ENCODE measurements at places on chromosomes 3 and 15.

DNA sequence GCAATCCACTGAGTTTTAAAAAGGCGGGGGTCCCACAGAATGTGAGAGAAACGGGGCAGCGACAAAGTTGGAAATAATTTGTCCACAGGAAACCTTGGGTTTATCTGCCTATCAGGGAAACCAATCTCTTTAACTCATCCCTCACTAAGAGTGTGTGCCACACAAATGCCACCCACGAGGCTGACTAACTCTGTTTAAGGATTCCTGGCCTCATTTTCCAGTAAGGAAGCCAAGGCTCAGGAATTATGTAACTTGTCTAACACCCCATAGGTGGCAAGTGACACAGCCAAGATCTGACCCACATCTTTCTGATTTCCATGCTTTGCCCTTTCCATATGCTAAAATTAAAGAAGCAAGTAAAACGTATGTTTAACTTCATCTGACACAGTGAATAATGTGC lies 263.2 kb downstream of the CNTN3 start:
- no peak for DNase-seq

- no peak for DNase-seq
These were observed 612.8 kb downstream of the MAGI1 start for GRCh38 chr3:65425880-65426279.

GRCh38 chr3:152574461-152575079 lies 260.4 kb upstream of the P2RY1 start:
- peak; percentile 25 for DNase-seq

DNA sequence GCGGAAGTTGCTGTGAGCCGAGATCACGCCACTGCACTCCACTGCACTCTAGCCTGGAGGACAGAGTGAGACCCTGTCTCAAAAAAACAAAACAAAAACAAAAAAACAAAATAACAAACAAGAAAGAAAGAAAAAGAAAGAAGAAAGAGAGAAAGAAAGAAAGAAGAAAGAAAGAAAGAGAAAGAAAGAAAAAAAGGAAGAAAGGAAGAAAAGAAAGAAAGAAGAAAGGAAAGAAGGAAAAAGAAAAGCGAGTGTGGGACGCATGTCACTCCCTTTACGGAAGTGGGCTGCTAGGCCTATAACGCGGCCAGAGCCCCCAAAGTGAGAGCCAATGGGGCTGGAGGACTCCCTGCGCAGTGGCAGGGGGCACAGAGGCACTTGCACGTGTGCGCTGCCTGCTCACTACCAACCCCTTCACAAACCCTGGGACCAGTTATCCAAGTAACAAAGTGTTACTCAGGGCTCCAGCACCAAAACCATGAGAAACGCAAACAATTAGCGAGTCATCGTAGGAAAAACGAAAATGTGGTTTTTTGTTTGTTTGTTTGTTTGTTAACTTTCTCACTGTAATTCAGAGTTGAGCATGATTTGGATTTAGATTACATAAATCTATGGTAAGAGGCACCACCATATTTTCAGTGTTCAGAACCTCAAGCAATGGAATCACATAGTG lies 40.8 kb upstream of the ATP1B3 start:
- no peak for DNase-seq

- DNase-seq, result no peak
These were observed 182.9 kb downstream of the AKAP13 start for GRCh38 chr15:85563328-85563727.

DNA sequence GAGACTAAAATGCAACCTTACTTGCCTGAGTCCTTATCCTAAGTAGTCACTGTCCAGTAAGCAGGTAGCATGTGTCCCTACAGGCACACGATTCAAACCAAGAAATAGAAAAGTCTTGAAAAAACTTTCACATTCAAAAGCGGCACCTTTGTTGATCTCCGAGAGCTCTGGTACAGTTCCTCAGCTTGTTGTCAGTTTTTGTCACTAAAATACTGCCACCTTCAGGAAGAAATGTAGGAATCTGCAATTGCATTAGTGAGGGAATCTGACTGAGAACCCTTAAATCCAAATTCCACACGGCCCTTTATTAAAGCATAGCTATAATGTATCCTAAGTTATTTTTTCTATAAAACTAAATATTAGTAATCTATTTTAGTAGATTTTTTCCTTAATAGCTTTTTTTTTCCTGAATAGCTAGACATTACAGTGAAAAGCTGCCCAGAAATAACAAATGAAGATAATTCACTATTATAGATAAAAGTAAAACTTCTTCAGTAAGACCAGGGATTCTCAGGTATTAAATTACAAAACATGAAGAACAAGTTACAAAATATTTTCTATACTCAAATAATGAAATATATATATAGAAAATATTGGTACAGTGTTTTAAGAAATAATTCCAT lies 44.0 kb downstream of the CCDC54 start:
- no peak for DNase-seq

- DNase-seq, result peak; percentile 19
These were observed 848 bp downstream of the NCEH1 start for GRCh38 chr3:172709774-172710663.

- DNase-seq, result no peak
These were observed 1.6 kb upstream of the MESP2 start for GRCh38 chr15:89774492-89774891.

- peak; percentile 57 for DNase-seq
These were observed 401.8 kb downstream of the SHQ1 start for GRCh38 chr3:72446218-72447058.

DNA sequence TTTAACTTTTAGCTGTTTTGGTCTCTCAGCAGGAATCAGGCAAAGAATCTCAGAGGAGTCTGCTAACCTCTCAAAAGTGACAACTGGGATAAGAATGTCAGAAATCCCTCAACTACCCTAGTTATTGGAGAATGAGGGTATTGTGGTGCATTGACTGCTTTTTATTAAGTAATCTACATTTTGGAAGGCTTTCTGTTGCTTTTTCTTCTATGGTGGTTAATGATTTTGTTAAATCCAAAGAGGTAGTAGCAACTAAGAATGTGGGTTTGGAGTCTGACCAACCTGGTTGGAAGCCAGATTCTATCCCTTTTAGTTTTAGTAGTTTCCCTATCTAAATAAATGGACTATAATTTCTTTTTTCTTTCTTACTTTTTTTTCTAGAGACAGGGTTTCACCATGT lies 94.7 kb upstream of the RNF7 start:
- DNase-seq, result no peak

GRCh38 chr3:18389108-18389733 lies 35.9 kb downstream of the SATB1 start:
- DNase-seq, result no peak

- DNase-seq, result no peak
These were observed 365.6 kb downstream of the MAGI1 start for GRCh38 chr3:65672871-65673815.

DNA sequence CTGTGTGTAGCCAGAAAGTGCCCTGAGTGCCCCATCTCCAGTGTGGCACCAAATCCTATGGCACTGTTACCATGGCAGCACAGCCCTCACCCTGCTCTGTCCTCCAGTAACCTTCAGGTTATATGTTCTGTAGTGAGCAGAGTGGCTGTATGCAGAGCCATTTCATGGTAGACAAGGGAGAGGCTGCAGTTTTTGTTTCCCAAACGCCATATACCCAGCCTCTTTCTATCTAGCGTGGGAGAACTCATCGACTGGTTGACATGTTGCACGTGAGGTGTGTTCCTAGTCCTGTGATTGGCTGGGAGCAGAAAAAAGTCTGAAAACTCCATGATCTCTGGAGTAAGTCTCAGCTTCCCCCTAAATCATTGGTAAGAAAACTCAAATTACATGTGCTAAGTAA lies 2.0 kb downstream of the SIDT1 start:
- no peak for DNase-seq

GRCh38 chr3:104610730-104611652 lies 755.7 kb upstream of the ALCAM start:
- DNase-seq, result no peak

DNA sequence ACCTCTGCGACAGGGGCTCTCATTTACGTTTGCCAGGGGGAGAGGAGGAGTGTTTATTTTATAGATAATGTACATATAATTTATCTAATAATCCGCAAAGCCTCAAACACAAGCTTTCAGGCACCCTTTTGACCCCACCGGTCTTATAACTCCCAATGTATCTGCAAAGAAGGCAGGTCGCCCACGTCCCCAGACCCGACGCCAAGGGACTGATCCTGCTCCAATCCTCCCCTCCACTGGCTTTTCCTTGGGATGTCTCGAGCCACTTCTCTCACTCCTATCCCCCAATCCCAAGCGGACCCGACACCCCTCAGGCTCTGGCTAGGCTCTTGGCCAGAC lies 452 bp downstream of the DCP1A start:
- DNase-seq, result no peak

- no peak for DNase-seq
These were observed 43.3 kb upstream of the SLCO2A1 start for GRCh38 chr3:134072881-134073582.

DNA sequence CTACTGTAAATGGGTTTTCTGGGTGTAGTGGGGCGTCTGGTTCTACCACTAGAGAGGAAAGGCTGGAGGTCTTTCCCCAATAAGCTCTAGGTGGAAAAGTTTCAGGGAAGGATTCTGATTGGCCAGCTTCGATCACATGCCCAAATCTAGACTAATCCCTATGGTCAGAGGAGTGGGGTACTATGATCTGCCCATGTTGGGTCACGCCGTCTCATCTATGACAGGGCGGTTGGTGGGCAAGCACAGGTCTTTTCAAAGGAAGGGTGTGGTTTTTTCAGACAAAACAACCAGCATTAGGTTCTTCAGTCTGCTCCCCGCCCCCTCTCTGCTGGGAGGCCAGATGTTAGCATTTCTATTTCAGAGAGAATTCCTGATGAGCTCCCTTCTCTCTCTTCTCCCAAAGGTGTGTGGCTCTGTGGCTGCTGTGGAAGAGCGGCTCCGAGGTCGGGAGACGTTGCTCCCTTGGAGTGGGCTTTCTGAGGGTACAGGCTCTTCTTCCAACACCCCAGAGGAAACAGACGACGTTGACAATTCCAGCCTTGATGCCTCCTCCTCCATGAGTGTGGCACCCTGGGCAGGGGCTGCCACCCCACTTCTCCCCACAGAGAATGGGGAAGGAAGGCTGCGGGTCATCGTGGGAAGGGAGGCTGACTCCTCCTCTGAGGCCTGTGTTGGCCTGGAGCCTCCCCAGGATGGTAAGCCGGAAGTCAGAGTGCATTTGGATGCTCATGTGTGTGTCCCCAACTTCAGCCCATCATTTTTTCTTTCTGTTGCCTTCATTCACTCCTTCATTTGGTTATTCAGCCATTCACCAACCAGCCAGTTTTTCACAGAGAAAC lies 9.7 kb upstream of the TATDN2 start:
- peak; percentile 38 for DNase-seq

- no peak for DNase-seq
These were observed 7.0 kb upstream of the USP4 start for GRCh38 chr3:49346797-49347251.

DNA sequence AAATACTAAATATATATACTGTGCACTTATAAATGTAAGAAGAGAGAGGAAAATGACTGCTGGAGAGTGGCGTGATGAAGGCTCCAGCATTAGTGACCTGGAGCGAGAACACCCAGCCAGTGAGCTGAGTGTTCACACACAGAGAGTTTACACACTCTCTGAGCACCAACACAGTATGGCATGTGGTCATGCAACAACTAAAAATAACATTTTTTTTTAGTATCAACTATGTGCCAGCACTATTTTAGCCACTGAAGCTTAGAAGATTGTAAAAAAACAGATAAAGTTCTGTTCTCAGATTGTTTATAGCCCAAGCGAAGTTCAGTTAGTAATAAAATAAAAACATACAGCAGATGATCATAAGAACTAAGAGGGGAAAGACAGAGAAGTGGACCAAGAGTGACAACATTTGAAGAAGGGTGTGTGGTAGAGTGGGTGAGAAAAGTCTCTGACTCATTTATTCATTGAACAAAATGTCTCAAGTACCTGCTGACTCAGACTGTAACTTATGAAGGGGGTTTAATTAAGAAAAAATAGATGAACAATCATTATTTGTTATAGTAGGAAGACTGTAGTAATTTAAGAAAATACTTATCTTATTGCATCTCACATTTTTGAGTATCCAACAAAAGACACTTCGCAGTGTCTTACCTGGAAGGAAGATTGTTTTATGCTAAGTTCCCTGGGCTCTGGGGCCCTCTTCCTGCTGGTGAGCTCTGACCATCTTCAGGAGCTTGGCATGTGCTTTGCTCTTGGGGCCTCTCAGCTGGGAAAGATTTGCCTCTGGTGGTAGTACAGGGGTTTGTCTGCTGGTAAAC lies 43.8 kb downstream of the GAP43 start:
- no peak for DNase-seq

DNA sequence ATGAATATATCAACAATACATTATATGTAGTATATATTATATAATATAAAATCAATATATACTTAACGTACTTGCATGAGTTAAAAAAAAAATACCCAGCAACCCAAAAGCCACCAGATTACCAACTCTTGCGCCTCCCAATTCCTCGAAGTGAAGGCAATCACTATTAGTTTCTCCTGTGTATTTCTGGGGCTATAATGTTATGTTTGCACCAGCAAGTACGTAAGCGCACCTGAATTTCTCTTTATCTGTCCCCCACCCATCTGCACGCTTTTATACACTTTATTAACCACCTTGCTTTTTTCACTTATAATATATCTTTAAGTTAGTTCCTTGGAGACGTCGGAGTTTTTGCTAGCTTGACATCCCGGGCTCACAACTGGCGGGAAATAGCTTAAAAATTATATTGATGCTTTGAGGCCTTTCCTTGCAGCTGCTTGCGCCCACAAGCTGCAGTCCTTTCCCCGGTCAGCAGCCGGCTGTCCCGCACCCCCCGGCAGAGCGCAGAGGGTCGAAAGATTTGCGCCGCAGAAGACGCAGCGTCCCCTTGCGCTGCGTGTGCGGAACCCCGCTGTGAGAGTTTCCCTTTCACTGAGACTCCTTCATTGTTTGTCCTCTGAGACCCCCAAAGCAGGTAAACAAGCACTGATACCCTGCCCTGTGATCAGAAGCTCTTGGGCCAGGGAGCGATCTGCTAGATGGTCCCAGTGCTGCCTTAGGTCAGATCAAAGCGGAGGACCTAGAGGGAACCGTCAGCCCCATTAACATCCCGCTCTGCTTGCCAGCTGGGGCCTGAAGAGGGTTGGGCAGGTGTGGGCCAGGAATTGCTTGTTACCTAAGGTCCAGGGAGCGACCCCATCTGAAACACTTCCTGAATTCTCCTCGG lies 8.9 kb upstream of the EOMES start:
- DNase-seq, result no peak

- DNase-seq, result no peak
These were observed 56.0 kb downstream of the ZMAT3 start for GRCh38 chr3:179015551-179016020.

- DNase-seq, result no peak
These were observed 95.0 kb upstream of the TERB2 start for GRCh38 chr15:44861439-44861910.

DNA sequence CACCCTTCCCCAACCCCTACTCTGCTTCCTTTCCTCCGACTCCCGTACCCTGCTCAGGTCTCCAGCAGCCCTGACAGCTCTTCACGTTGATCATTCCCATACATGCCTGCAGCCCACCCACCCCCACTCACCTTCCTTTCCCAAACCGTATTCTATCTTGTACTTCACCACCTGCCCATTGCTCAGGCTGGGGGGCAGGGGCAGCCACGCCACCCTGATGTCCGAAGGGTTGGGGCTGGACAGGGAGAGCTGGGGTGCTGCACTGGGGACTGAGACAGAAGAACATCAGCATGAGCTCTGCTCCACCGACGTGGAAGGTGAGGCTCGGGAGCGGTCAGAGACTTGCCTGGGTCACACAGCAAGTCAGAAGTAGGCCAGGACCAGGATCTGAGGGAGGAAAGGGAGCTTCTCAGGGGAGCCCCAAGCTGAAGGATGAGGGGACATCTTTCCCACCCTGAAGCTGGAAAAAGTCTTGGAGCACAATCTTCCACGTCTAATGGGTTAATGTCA lies 16.5 kb upstream of the IGDCC3 start:
- DNase-seq, result no peak
